ENCODE measurements at places on chromosomes 7 and 10.

DNA sequence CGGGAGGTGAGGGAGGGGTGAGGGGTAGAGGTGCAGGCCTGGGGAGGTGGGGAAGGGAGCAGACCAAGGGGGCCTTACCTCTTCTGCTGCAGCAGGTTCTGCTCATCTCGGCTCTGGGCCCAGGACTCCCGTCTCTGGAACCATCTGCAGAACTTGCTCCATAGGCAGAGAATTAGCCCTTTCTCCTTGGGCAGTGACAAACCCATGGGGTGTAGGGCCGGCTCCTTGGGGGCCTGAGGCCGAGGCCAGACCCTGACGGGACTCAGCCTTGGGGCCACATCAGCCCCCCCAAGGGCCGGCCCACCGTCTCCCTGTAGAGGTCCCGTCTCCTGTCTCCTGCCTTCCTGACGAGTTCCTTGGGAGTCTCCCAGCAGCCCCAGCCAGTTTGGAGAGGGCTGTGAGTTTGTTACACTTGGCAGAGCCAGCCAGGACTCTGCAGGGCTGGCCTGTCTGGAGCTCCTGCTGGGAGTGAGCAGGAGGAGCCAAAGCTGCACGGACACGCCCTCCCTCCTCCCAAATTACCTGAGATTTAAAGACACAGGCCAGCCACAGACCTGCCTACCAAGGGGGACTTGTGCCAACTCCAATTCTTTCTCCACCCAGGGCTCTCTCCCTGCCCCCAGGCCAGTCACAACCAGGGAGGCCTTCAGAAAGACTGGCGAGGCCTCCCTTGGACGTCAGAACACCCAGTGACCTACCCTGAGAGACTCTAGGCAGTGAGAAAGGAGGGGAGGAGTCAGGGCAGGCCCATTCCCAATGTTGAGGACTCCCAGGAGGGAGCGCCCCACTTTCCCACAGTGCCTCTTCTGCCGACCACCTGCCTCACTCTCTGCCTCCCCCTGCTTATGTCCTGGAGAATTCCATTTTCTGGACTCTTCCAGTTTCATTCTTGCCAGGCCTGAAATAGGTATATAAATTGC lies at the start of gene TRPV6:
Gene TRPV6, minus strand, starts transcription at position 435 of the 920 bp plus-strand sequence.
- no peak for DNase-seq

GRCh38 chr7:111140091-111140865 lies 49.4 kb downstream of the LRRN3 start:
- DNase-seq = no peak

GRCh38 chr10:119323085-119324016 lies 116.0 kb downstream of the GRK5 start:
- DNase-seq = no peak

DNA sequence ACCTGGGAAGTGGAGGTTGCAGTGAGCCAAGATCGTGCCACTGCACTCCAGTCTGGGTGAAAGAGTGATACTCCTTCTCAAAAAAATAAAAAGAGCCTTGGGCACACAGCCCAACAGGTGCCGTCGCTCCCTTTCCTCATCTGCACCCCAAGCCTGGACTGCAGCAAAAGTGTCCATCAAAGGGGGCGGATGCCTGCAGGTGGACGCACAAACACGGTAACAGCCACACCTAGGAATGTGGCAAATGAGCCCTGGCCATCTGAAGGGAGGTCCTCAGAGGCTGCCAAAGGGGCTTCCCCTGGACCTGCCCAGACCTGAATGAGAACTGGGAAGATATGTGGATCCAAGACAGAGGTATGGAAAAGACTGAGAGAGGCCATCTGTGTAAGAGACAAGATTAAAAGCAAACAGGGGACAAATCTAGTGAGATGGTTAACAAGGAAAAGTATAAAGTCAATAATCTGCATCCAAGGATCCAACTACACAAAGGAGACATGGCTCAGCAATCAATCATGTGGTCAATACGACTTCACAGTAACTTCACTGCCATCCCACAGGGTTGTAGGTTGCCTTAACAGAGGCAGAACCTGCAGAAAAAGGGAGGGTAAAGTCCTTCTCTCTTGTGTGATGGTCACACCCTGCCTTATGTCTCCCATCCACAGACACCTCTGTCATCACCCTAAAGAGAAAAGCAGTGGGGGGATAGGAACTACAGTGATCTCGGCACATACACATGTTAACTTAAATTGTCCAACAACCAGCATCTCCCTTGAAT lies 25.4 kb downstream of the DRGX start:
- DNase-seq = no peak

DNA sequence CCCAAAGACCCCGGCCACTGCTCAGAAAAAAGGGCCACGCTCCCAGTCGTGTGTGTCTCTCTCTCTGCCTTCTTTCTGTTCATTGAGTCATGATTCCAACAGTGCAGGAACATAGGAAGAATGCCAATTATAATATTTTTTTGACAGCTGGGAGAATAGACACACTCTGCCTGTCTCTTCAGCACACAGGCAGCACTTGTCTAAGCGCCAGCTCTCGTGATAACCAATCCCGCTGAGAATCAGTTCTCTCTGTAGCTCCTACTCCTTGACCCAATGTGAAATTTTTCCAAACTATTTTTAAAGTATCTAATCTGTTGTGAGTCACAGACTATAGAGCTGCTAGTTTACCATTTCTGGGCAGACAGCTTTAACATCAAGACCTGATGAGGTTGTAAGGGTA lies 145.7 kb upstream of the RHEB start:
- DNase-seq = no peak

DNA sequence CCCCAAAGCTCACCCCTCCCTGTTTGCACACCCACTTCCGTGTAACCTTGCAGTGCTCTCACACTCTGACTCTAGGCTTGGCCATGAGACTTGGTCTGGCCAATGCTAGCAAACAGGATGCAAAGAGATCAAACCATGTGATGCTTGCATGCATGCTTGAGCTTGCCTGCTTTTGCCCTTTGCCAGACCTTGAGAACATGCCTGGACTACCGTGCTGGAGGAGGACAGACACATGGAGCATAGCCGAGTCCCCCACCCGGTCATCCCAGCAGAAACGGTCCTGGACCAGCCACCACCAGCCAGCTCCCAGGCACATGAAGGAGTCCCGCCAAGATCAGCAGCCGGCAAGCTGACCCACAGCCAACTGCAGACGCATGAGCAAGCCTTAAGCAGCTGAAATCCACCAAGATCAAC lies 23.4 kb downstream of the PYROXD2 start:
- DNase-seq = no peak

DNA sequence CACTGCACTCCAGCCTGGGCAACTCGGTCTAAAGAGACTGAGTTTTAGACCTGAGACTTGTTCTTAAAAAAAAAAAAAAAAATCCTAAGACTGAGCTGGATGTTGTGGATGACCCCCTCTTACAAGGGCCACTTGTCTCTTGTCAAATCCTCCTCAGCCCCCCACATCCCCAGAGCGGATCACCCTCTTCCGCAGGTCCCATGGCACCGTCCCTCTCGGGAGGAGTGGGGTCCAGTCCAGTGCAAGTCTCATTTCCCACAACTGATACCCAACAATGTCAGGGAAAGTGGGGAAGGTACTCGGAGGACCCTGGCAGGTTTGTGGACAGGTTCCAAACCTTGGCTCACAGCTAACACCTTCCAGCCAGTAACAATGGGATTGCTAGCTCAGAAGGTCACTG lies 100.3 kb downstream of the ELFN1 start:
- no peak for DNase-seq

DNA sequence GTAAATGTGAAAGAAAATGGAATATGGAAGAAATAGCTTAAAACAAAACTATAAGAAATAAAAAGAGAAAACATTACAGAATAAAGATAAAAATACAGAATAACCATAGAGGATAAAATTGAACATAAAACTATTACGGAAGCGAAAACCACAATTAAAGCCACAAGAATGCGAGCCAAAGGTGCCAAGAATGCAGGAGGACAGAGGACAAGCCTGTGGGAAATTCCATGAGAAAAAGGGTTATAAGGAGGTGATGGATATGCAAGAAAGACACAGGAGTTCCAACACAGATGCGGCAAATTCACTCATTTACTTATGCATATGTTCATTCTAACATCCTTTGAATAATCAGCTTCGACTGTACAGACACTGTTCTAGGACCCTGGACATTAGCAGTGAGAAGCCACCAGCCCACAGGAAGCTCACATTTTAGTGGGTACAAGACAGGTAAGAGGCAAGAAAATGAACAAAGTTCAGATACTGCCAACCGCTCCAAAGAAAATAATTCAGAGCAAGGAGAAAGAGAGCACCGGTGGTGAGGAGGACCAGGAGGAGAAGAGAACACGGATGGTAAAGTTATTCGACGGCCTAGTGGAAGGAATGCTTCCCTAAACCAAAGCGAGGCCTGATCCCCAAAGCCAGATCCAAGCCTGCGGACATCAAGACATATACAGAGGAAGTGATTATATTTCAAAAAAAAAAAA lies 213.7 kb upstream of the MGMT start:
- DNase-seq = no peak

DNA sequence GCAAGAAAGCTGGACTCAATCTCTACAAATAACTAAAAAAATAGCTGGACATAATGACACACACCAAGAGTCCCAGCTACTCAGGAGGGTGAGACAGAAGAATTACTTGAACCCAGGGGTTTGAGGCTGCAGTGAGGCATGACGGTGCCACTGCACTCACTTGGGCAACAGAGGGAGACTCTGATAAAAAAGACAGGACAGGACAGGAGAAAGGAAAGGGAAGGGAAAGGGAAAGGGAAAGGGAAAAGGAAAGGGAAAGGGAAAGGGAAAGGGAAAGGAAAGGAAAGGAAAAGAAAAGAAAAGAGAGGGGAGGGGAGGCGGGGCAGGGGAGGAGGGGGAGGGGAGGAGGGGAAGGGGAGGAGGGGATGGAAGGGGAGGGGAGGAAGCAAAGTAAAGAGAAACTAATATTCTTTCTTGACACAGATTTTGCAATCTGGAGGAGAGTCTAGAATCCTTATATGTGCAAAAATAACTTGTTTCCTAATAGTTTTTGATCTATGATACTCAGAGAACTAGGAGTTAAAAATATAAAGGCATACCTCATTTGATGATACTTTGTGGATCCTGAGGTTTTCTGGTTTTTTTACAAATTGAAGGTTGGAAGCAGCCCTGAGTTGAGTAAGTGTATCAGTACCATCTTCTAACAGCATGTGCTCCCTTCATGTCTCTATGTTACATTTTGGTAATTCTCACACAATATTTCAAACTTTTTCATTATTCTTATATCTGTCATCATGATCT lies 8.0 kb downstream of the SAR1A start:
- DNase-seq = no peak

DNA sequence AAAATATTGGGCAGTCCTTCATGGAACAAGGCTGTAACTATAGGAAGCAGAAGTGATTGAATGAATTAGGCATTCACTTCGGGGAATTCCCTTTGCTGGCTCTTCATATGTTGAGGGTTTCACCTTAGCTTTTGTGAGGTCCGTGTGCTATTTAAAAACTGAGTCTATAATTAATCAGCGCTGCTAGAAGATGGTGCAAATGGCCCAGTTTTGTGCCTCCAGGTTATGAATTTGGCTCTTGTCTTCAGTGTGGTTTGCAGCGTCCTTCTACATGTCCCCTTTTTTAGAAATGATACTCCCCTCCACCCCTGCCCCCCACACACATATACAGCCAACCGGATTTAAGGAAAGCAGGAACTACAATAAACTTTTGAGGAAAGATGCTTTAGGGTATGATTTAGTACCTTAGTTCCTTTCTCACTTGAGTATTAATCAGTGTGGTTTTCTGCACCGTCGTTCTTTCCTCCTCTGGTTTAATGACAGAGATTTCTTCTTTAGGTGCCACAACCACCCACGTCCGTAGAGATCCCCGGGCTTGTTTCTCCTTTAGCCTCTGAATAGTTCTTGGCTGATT lies 110.6 kb upstream of the SAMD8 start:
- DNase-seq = no peak

DNA sequence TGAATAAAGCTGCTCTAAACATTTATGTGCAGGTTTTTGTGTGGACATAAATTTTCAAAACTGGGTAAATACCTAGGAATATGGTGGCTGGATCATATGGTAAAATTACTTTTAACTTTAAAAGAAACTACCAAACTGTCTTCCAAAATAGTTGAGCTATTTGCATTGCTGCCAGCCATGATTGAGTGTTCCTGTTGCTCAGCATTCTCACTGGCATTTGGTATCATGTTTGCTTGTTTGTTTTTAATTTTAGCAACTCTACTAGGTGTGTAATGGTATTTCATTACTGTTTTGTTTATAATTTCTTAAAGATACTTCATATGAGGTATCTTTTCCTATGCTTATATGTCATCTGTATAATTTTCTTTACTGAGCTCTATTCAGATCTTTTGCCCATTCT lies 143.2 kb downstream of the POLR1F start:
- no peak for DNase-seq

- DNase-seq = no peak
Observed at GRCh38 chr7:90222811-90223725, 11.5 kb downstream of the STEAP2 start.

DNA sequence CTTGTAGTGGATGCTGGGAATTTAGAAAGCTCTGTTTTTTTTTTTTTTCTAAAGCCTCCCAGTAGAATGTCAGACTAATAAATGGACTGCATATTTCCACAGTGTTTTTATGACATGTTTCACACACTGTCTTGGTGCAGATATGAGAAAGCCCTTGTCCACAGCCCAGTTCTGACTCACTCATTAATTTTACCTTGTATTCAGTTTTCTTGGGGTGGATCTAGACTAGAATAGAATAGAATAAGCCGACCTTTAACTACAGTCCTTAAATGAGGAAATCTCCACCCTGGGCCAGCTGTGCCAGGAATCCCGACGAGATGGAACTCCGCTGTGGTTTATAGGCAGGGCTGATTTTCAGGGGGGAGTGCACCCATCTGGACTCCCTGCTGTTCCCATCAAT lies 274.7 kb downstream of the NRG3 start:
- DNase-seq = no peak

All from activated T-cell treated with anti-CD3 and anti-CD28 coated beads, Interleukin-2, amount 50 U/mL, for 4 hours (primary cell).